GM13977 (cell line): ENCODE measurements at places on chromosomes 6 and 20.

- no peak for DNase-seq
Measured at GRCh38 chr6:38018755-38019165, 199.2 kb downstream of the ZFAND3 start.

DNA sequence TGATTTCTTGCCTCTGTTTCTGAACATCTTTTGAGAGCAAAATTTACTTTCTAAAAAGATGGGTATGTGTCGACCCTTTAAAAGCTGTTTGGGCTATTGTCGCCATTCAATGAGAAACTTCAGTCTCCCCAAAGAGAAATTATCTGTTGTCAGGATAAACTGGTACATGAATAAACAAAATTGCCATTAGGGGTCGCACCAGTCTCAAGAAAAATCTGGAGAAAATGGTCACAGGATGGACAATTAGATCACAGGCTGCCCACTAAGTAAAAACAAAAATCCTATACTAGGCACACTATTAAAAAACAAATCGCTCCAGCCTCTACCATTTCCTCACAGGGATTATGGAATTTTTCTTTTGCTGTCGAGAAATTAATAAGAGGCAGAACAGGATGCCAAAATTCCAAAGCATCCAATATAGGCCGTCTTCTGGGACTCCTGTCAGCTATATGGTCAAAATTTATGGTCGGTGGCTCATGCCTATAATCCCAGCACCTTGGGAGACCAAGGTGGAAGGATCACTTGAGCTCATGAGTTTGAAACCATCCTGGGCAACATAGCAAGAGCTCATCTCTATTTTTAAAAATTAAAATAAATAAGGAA is 5.5 kb upstream of the HLA-E start:
- peak; percentile 67 for DNase-seq

DNA sequence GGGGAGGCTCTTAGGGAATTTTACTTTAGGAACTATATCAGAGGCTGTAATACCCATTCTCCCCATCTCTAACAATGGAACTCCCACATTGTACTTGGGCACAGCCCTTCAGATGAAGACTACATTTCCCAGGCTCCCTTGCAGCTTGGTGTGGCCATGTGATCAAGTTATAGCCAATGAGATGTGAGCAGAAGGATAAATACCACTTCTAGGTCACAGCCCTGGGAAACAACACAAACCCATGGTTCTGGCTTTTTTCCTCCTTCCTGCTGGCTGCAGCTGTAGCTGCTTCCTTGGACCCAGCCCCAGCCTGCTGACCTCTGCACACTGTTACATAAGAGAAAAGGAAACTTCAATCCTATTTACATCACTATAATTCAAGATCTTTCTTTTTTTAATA is 445.9 kb upstream of the JARID2 start:
- DNase-seq: peak; percentile 43

DNA sequence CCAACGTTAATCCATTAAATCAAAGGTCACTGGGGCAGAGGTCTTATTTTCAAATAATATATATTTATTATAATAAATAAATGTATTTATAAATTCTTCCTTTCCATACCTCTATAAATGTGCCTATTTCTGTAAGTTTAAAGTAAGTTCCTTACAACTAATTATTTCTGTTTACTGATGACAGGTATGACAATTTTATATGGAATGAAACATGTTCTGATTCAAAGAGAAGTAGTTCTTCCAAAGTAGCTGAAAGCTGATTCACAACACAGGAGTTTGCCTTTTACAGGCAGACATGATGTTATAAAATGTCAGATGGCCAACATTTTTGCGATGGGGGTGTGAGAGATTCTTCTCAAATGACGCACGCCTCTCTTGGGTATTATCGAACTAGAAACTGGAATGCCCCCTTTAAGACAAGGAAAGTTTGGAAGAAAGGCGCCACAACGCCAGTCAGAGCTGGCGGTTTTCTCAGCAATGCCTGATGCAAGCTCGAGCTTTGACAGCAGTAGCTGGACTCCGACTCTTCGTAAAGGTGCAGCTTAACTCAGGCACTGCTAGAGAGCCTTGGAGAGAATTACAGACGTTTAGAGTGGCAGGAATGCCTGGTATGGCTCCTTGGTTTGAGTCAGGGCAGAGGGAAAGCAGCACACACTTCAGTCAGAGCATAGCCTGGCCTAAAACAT is 92.1 kb downstream of the FOXC1 start:
- no peak for DNase-seq

DNA sequence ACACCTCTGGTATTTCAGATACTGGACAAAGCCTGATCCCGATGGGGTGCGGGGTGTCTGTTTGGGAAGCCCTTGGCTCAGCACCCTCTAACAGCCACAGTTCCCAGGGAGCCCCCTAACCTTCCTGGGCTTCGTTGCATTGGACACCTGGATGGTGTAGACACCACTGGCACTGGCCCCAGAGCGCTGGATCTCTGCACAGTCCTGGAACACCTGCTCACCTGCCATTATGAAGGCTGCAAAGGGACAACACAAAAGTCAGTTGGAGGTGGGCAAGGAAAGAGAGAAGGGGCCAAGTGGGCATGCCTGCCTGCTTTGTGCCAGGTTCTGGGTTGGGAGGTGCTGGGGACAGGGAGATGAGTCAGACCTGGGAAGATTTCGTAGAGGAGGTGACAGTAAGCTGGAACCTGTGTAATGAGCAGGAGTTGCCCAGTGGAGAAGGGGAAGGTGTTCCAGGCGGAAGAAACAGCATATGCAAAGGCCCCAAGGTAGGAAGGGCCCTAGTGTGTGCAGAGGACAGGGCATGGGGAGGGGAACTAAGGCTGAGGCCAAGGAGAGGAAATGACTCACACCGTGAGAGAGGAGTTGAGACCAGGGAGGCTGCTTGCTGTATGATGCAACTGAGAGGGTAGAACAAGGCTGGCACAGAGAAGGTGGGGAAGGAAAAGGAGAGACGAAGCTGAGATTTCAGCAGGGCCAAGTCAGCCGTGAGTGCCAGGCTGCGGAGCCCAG is 34.9 kb downstream of the ANGPT4 start:
- no peak for DNase-seq

- no peak for DNase-seq
Measured at GRCh38 chr6:23403460-23403859, 722.6 kb upstream of the NRSN1 start.

GRCh38 chr6:79261666-79262065 is 27.2 kb upstream of the HMGN3 start:
- DNase-seq: no peak

DNA sequence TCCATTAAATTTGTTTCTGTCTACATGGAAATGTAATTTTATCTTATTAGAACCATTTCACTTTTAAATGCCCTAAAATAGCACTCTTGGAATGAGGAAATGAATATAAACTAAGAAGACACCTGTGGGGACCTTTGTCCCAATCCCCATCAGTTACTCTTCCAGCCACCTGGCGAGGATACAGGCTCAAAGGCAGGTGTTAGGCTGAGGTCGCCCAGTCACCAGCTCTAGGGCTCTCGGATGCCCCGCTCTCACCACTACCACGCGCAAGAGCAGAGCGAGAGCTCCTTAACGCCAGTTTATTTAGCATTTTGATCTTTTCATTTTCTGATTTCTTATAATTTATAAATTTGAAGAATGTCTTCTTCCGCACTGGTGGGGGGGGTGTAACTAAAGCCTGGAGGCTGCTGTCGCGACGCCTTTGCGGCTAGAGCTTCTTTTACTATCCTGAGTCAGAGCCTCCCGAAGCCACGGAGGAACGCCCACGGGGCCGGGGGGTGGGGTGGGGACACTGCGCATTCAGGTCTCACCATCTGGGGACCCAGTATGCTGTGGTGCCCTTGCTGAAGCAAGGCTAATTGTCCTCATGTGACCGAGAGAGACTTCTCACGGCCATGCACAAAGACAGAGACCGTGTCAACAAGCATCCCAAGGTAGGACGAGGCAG is 38.7 kb upstream of the AFDN start:
- no peak for DNase-seq

DNA sequence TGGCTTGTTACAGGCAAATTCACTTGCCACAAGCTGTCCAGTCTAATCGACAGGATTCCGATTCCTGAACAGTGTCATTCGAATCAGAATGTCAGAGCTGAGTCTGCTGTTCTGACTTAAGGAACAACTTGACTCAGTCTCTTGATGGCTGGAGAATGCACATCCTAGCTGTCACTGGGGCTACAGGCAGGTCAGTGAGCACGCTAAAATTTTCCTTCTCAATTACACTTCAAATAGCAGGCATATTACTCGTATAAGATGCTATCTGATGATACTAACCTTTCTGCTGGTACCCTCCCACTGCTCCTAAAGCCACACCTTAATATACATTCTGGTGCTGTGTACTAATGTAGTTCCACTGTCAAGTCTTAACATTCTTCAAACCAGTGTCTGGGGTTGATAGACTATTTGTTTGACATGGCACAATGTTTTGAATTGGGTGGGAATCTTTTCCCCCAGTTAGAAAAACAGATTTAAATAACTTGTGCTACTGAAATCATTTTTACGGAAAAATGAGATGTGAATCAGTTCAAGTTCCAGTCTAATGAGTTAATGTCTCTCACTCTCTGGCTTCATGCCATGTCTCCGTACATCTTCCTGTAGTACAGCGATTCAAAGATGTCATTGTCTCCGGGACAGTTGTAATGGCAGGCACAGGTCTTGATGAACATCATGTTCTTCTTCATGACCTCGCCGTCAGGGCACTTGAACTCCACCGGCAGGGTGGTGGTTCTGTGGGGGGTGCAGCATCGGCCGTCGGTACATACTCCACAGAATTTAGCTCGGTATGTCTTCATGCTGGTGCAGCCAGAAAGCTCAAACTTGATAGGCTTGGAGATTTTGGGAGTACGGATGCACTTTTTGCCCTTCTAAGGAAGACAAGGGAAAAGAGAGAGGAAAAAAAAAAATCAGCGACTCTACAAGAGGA is 2.2 kb downstream of the CCN2 start:
- no peak for DNase-seq

DNA sequence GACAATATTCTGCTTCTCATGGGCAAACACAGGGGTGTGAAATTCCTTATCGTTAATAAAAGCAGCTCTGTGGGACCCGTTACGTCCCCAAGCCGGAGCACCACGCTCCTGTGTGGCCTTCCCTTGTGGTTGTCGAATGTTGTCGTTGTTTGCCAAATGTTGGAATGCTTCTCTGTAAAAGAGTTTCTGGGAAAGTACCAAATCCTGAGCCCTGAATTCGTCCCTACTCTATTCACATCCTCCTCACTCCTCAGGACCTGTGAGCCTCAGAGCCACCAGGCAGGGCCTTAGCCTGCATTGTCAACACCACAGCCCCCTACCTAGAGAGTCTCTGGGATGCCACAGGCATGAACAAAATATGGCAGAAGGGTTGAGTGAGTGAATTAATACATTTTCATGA is 64.0 kb downstream of the THBS2 start:
- DNase-seq: no peak

- no peak for DNase-seq
Measured at GRCh38 chr6:19713411-19713810, 123.8 kb upstream of the ID4 start.

DNA sequence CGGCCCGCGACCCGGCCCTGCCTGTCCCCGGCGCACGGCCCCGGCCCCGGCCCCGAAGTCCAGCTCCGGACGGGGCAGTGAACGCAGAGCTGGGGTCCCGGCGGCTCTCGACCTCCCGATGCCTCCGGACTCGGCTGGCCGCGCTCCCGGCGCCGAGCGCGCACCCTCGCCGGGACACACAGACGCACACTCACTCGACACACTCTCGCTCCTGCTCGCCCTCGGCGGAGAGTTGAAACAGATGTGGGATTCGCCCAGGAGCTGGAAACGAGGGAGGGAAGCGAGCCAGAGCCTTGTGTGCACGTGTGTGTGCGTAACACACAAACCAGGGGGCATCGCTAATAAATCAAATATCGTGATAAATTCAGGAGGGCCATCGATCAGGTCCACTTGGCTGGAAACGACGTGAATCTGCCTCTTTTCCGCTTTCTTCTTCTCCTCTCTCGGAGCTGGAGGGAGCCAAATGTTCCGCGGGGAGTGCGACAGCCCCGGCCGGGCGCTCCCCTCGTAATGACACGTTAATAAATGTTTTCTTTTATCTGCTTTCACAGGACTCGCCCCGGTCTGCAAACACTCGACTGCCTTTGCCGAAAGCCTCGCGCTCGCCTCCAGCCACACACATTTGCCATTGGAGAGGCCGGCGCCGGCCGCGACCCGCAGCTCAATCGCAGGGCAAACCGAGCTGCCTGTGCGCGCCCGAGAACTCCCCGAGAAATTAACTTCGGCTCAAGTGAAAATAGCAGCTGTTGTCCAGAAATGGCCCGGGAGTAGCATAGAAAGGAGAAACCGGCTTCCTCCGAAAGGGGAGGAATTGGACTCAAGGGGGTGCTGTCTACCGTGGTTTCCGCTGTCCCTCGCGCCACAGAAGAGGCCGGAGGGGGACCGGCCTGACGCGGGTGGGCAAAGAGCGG is 828 bp upstream of the SULF2 start:
- peak; percentile 77 for DNase-seq

DNA sequence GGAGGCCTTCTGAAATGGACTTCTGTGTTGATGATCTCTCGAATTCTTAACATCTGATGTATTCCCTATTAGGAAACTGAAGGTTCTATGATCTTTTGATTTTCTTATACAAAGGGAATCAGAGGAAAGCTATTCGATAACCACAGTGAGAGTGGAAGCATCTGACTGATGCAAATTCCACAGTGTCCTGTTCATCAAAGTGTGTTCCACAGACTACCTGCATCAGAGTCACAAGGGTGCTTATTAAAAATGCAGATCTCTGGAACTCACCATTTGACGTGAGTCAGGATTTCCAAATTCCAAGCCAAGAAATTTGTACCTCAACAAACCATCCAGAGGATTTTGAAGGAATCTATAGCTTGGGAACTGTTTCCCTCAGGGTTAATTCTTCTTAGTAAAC is 4.4 kb upstream of the MEP1A start:
- DNase-seq: no peak

DNA sequence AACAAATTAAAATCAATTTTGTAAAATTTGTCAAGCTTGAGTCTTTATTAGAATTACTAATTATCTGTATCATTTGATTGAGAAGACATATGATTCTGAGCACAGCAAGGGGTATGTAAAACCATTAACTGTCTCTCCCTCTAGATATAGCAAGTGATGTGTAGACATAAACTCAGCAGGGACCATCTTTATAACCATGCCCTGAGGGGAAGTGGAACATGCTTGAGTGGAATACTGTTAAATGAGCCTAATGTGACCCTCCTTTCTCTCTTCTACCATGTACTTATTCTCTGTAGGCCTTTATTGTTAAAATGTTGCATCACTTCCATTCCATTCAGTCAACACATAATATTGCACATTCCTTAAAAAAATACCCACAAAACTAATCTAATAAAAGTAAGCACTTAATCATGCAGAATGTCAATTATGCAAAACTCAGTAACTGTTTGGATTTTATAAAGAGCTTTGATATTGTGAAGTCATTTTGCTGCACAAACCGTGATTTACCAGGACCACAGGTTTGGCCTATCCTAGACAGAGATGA is 896.6 kb upstream of the MANEA start:
- no peak for DNase-seq

GRCh38 chr6:35385457-35386202 is 43.3 kb downstream of the PPARD start:
- no peak for DNase-seq

DNA sequence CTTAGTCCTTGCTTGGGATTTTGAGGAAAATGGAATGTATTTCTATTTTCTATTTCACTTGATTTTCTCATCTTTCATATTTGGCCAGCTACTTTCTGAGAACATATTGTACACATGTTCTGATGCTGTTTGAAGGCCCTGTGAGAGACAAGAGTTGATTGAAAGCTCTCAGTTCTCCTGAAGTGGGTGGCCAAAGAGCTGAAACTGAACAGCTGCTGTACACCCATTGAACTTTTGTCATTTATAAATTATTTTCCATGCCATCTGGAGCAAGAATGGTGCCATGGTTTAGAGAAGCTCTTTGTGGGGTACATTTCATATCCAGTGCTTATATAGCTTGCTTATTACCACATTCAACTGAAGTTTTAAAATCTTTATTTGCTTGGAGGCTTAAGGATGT is 298.3 kb downstream of the PRL start:
- DNase-seq: no peak
